ENCODE measurements at places on chromosomes 7 and 10. TPM values are rescaled to one million over a fixed set of nuclear protein-coding genes. Genes with fewer than 3 reads are reported as not detected.

Gene NPSR1
- total RNA-seq, result not detected

Gene TMEM236
- 0.17 TPM for total RNA-seq

Gene SLC18A2
- not detected for total RNA-seq

Gene EPO
- not detected for total RNA-seq

Gene ITIH5
- not detected for total RNA-seq

Gene ABCA13
- not detected for total RNA-seq
